Activated naive CD8-positive, alpha-beta T cell treated with anti-CD3 and anti-CD28 coated beads for 36 hours (primary cell): ENCODE measurements at places on chromosomes 4 and X. TPM values are rescaled to one million over a fixed set of nuclear protein-coding genes. Genes with fewer than 3 reads are reported as not detected.

- no peaks in the 10 kb centered on the region for H3K27me3 ChIP-seq
- no peaks in the 10 kb centered on the region for H3K4me1 ChIP-seq
- H3K4me3 ChIP-seq: no peak overlapping the region
- no peaks in the 10 kb centered on the region for H3K36me3 ChIP-seq
These were observed 856.8 kb downstream of the STIM2 start for GRCh38 chr4:27717431-27717755.

Gene TMEM271
- not detected for total RNA-seq

DNA sequence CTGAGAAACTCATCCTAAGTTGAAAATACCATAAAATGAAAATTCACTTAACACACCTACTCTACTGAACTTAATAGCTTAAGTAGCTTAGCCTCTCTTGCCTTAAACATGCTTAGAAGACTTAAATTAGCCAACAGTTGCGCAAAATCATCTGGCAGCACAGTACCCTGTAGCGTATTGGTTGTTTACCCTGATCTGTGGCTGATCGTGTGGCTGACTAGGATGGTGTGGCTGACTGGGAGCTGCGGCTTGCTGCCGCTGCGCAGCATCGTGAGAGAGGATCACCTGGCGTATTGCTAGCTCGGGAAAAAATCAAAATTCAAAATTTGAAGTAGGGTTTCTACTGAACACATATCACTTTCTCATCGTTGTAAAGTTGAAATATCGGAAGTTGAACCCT lies 6.3 kb downstream of the RUFY3 start:
- no peaks in the 10 kb centered on the region for H3K36me3 ChIP-seq
- DNase-seq: no peak
- no peak overlapping the region for H3K4me3 ChIP-seq
- H3K27me3 ChIP-seq: no peaks in the 10 kb centered on the region
- H3K4me1 ChIP-seq: peaks cover 8% of the 10 kb centered on the region

- H3K4me3 ChIP-seq: no peak overlapping the region
- H3K4me1 ChIP-seq: peaks cover 1% of the 10 kb centered on the region
- no peak for DNase-seq
- H3K27ac ChIP-seq: no peak overlapping the region
- H3K36me3 ChIP-seq: no peaks in the 10 kb centered on the region
These were observed 32.0 kb downstream of the DYNLT3 start for GRCh38 chrX:37815366-37815765.

Gene H2AZ1
- total RNA-seq: 735 TPM
